ENCODE measurements at places on chromosomes 16 and 17.

DNA sequence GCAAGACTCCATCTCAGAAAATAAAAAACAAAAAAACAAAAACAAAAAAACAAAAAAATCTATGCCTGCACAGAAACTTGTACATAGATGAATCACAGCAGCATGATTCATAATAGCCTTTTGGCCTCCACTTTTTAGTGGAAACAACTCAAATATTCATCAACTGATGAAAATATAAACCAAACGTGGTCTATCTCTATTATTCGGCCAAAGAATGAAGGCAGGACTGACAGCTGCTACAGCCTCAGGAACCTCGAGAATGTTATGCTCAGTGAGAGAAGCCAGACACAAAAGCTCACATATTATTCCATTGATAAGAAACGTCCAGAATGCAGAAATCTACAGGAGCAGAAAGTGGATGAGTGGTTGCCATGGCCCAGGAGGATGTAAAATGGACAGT lies 19.8 kb downstream of the PPL start:
- no peak for DNase-seq

- no peak for DNase-seq
Observed at GRCh38 chr17:4808378-4808767, 1.4 kb downstream of the PLD2 start.

- peak; percentile 34 for DNase-seq
Observed at GRCh38 chr16:17467923-17468540, 2.7 kb downstream of the XYLT1 start.

DNA sequence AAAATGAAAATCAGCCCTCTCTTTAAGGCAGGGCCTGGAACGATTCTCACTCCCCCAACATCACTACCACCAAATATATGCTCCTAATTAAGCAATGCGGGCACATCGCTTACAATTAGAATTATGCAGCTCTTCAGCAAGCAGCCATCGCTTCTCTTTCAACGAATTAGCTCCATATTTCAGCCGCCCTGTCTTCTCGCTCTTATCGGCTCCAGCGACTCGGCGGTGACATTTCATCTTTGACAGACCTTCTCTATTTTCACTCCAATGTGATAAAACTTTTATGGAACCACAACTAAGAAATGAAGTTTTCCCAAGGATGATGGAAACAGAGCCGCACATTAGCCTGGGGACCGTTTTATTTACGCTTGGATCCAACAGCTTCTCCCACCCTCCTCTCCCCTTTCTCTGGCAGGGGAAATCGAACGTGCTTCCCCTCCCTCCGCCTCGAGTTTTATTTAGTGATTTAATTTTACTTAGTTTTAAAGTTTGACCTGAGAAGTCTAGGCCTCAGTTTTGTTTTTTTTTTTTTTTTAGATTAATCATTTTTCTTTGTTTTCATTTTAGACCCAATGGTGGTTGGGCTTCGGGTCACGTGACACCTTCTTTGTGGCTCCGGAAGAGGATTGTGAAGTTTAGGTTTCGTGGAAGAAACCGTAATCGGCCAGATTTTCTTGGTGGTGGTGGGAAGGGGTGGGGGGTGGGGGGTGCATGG lies 3.1 kb upstream of the HOXB2 start:
- DNase-seq, result peak; percentile 91

GRCh38 chr16:72838951-72839350 lies 209.0 kb downstream of the ZFHX3 start:
- DNase-seq, result no peak

GRCh38 chr17:81152288-81152828 lies 12.9 kb upstream of the PVALEF start:
- DNase-seq, result no peak

- DNase-seq, result no peak
Observed at GRCh38 chr17:43517161-43517560, 29.0 kb downstream of the ETV4 start.

DNA sequence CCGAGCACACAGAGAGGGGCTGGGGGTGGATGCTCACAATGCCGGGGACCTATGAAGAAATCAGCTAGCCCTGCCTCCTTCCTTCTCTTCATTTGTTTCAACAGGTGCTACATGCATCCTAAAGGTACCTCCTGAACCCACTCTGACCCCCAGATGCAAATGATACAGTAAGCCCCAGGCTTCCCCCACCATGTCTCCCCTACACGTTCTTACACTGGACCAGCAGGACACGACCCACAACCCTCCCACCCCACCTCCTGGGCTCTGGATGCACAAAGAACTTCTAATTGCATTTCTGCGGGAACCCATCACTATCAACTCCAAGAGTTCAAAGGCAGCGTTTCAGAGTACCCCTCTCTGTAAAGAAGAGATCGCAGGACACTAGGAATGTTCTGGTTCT lies 2.1 kb downstream of the XYLT1 start:
- no peak for DNase-seq

DNA sequence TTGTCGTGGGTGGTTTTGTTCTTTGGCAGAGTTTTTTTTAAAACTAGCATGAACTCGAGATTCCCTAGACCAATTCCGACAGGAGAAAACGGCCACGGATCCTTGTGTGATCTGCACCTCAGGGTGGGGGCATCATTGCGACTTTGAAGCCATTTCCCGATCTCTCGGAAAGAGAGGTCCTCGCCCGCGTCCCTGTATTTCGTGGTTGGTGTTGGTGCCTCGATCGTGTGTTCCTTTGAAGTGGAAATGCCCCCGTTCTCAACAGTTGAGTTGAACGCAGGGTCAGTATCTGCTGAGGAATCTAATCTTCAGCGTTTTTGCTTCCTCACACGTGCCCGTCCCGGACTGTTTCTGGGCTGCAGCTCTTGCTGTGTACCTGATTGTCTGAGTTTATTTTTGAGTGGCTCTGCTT lies 1.1 kb downstream of the CRAMP1 start:
- no peak for DNase-seq

DNA sequence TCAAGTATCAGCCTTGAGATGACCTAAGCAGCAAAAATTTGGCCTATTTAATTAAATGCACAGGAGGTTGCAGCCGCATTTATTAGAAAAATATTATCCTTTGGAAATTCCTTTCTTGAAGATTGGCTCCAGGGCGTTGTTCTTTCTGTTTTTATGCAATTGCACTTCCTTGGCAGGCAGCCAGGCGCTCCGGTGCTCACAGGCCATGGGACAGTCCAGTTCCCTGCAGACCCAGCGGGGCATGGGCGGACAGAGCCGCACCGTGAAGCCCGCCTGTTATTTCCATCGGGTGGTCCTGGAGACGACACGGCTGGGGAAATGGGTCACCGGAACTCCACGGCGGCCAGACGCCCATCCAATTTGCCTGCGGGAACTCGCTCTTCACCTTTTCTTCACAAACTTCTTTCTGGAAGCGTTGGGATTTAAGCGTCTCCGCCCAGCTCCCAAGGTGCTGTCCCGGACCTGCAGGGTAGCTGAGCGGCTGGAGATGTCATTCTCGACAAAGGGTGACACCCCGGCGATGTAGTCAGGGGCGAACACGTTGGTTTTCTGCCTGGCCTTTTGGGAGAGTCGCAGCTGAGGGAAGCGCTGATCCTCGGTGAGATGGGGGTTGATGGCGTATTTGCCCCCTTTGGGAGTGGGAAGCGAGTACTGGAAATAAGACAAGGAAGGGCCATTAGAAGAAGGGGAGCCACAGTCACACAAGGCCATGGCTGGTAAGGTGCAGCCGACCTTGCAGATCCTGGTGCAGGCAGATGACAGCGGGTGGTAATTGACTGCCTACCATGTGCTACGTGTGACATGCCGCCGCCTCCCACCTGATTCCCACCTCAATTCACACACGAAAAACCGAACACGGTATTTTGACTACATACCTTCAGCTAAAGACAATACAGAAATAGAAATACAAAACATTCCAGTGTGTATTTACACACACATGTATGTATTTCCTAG lies 12.5 kb downstream of the NOB1 start:
- DNase-seq, result no peak
